ENCODE measurements at places on chromosomes 3 and 15. TPM values are rescaled to one million over a fixed set of nuclear protein-coding genes. Genes with fewer than 3 reads are reported as not detected.

GRCh38 chr3:56975567-56975966 is 84.9 kb upstream of the SPATA12 start:
- no peaks in the 10 kb centered on the region for H3K36me3 ChIP-seq
- DNase-seq, result no peak
- H3K27me3 ChIP-seq, result no peaks in the 10 kb centered on the region
- no peak overlapping the region for H3K27ac ChIP-seq
- H3K4me1 ChIP-seq, result no peaks in the 10 kb centered on the region

The CPLX3 gene
- not detected for total RNA-seq

DNA sequence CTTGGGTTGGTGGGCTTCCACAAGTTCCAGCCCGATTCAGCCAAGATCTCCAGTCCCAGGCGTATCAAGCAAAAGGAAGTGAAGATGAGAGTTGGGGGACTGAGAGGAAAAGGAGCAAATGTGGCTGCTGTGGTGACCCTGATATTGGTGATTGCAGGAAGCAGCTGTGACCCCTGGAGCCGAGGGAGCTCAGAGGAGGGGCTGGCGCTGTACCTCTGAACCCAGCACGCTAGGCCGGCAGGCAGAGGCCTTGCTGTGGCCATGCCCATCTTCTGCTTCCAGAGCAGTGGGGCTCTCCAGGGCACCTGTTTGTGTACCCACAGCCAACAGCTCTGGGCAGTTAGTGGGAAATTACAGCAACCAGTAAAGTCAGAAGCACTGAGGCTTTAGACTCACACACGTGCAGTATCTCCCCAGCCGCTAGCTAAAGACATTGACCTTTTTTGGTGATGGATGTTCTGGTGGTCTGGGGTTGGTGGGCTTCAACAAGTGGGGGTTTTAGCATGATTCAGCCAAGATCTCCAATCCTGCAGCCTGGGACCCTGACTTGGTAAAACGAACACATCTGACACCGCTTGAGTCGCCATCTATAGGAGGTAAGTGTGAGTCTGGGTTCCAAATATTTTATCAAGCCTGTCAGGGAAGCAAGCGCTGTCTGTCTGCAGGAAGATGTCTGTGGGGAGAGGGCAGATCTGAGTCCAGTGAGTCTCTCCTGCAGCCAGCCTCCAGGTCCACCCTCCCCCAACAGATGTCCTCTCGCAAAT is 33.1 kb downstream of the TM2D3 start:
- no peak overlapping the region for H3K27ac ChIP-seq
- peaks cover 25% of the 10 kb centered on the region for H3K4me1 ChIP-seq
- no peaks in the 10 kb centered on the region for H3K36me3 ChIP-seq
- DNase-seq, result no peak
- H3K4me3 ChIP-seq, result no peak overlapping the region

The ANKRD63 gene
- total RNA-seq, result not detected

The TPRA1 gene
- 20.8 TPM for total RNA-seq

DNA sequence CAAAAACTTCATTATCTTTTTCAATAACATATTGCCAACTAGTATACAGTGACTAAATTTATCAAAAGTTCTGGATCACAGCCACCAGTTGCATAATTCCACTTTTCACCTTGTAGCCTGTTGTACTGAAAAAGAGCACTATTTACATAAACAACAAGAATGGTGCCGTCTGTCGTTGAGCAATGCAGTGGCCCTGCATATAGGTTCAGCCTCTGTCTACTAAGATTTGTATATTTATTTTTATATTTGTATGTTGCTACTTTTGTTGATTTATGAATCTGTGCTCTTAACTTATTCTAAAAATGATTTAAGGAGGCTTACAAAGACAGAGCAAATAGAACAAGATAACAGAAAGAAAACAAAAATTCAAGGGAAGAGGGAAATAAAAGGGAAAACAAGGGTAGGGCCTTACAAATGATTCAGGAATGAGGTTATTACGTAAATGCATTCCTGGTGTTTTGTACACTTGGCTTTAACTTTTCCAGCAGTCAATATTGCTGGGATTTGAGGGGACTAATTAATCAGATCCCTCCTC is 257.6 kb upstream of the STT3B start:
- H3K27me3 ChIP-seq, result no peaks in the 10 kb centered on the region
- DNase-seq, result no peak
- H3K4me3 ChIP-seq, result no peak overlapping the region
- H3K4me1 ChIP-seq, result peaks cover 10% of the 10 kb centered on the region

All from right lobe of liver (tissue), 6 donors.